ENCODE measurements at places on chromosomes 2 and 18.

GRCh38 chr18:50465211-50466153 lies 90.6 kb downstream of the SKA1 start:
- no peak for DNase-seq

DNA sequence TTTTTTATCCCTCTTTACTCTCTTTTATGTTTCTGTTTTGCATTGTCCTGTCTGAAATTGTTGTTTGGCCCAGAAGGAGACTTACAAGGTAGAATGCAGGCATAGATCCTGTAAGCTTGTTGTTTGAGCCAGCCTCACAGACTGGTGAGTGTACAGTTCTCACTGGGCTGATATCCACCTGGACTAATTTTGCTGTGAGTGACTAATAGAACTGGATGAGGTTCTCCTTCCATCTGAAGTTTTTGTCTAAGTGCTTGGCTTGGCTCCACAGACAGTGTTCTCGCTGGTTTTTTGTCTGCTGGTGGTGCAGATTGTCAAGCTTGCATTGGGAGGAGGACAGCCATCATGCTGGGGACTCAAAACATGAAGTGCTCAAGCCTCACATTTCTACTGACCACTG lies 495.7 kb downstream of the TSN start:
- DNase-seq = no peak

DNA sequence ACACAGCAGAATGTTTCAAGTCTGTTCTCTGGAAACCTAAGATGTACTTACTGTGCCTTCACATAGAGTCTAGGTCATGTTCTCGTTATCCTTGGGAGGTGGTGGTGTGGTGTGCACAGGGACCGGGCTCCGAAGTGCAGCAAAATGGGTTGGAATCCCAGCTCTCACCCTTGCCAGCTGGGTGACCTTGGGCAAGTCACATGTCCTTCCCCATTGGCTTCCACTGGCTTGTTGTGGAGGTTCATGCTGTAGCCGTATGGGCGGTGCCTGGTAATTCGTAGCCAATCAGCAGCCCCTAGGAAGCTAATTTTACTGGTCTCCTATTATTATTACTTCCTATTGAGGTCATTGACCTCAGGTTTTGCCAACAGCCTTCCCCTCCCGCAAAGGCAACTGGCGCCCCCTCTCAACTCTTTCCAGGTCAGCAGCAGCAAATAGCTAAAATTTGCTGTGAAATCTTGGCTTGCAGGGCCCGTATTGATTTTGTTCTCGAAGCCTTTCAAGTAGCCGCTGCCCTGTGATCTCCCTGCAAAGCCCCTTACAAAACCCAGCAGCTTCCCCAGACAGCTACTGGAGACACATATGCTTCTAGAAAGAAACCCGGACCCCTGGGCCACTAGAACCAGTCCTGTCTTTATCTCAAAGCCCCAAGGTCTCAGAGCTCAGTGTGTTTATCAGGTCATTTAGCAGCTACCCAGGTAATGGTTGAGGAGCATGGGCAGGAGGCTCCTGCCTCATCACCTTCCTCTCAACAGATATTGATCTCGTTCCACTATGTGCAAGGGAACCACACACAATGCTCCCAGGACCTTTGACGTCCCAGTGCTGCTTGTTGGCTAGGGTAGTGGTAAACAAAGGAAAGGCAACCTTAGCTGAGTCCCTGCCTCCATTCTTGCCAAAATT lies 66.5 kb upstream of the SLC1A4 start:
- no peak for DNase-seq

DNA sequence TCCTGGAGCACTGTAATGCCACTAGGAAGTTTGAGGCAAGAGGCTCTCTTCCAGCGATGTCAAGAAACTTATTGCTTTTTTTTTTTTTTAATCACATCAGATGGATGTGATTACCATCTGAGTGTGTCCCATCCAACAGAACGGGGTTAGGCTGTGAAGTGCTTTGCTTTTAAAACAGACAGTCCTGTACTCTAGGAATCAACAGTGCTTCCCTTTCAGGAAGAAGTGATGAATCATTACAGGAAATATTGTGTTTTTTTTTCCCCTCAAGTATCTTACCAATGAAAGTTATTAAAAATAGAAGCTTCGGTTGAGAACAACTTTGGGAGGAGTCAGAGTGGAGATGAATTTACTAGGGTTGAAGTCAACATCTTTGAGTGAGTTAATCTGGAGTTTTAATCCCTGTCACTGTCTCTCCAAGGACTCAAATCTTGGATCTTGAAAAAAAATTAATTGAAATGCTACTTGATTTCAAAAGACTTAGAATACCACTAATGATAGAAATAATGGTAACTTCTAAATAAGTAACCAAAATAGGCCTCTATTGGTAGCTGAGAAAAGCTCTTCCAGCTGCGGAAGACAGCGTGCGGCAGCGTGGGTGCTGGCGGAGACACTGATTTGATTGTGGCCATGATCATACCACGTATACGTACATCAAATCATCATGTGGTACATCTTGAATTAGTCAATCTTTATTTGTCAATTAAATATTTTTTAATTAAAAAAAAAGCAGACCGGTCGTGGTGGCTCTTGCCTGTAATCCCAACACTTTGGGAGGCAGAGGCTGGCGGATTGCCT lies 45.5 kb downstream of the GATA6 start:
- DNase-seq = no peak

DNA sequence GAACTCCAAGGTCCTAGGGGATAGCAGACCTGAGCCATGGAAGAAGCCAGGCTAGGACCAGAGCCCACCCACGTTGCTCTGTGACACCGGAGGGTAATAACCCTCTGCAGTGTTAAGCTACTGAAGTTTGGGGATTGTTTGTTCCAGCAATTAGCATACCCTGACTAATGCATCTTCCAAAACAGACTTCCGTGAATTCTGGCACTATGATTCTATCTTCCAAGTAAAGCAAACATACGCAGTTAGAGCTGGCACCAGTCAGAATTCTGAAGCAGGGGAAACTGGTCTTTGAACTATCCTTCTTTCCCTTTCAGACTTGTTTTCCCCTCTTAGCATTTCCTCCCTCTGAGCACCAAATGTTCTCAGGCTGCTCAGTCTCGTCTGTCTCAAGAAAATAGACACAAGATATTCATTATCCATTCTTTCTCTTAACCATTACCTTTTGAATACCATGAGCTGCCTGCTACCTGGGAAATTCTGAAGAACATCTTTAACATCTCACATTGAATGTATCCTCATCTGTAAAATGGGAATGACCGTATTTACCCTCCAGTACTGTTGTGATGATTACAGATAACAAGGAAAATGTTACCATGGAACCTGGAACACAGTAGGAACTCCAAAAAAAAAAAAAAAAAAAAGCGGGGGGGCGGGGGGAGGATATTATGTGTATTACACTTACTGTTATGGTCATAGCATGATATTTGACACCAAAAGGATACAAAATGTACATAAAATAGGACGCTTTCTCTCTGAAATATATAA lies 108.2 kb downstream of the TCF4 start:
- DNase-seq = no peak

DNA sequence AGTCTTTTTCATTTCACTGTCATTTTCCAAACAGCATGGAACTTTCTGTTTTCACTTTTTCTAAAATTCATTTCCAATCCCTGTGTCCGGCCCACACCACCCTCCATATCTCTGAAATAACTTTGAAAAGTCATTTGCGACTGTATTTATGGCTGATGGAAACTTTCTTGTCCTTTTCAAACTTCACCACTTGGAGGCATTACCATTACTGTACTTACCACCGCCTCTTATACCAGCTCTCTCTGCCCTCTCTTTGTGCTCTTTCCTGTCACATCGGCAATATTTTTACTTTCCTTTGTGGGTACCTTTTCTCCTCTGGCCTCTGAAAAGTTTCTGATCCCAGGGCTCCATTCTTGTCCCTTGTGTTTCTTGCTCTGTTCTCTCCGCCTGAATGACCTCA lies 39.5 kb upstream of the IL1RL1 start:
- no peak for DNase-seq

DNA sequence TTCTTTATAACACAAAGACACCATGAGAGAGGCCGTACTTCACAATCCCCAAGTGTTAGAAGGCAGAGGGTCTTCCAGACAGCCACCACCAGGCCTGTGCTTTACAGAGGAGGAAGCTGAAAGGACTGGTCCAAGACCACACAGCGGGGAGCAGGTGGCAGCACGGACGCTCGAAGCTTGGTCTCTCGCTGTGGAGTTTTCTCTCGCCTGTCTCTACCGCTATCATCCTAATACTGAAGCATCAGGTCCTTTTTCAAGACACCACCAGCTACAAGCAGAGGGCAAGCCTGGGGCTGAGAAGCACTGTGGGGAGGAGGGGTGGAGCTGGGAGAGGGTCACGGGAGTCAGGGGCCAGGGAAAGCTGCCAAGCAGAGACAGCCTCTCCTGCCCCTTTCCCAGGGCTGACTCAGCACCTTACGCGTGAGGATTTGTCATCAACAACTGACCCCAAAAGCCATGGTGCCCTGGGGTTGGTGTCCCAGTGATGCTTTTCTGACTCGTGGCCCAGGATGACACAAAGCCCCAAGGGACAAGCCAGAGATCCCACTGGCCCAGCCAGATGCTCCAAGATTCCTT lies 31.9 kb upstream of the FOSL2 start:
- peak; percentile 70 for DNase-seq

DNA sequence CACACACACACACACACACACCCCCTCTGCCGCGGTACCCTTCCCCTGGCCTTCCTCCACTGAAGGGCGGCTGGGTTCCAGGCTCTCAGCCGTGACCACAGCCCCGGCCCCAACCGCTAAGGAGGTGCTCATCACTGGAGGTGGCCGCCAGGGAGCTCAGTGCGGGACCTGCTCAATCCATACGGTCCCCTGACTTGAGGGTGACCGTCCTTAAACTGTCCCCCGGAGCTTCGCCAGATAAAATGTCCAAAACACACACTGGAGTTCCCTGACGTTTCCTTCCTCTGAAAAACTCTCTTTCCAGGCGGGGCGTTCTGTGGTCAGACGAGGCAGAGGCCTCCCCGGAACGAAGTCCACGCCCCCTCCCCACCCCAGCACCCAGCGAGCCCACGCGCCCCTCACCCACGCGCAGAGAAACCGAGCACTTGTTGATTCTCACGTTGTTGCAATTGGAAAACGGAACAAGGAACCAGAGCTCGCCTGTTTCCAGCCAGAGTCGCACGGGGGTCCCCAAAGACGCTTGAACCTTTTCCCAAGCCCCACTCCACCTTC lies 1.4 kb downstream of the MBP start:
- no peak for DNase-seq
